CD4-positive, alpha-beta T cell treated with Interleukin-17A for 1 hour (primary cell): ENCODE measurements at places on chromosomes 7 and 10.

GRCh38 chr10:127921753-127922145 lies 14.8 kb downstream of the PTPRE start:
- no peak for DNase-seq

DNA sequence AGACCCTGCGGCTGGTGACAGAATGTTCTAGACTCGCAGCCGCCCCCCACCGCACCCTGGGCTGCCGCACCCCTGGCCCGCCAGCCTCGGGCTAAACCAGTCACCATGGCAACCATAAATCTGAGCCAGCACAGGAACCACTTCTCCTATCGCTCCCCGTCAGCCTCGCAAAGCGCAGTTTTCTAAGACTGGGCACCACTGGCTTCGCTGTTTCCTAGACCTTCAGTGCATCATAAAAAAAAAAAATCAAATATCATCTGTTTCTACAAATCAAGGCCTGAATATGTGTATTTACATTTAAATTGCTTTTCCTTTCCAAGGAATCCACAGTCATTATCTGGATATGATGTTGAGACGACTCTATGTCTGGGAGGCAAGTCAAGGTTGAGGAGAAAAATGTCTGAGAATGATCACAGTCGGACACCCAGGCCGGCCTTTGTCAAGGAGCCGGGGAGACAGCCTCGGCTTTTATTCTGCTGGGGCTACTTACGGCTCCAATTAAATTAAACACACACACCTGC lies 99.9 kb downstream of the PTPRN2 start:
- DNase-seq, result no peak

DNA sequence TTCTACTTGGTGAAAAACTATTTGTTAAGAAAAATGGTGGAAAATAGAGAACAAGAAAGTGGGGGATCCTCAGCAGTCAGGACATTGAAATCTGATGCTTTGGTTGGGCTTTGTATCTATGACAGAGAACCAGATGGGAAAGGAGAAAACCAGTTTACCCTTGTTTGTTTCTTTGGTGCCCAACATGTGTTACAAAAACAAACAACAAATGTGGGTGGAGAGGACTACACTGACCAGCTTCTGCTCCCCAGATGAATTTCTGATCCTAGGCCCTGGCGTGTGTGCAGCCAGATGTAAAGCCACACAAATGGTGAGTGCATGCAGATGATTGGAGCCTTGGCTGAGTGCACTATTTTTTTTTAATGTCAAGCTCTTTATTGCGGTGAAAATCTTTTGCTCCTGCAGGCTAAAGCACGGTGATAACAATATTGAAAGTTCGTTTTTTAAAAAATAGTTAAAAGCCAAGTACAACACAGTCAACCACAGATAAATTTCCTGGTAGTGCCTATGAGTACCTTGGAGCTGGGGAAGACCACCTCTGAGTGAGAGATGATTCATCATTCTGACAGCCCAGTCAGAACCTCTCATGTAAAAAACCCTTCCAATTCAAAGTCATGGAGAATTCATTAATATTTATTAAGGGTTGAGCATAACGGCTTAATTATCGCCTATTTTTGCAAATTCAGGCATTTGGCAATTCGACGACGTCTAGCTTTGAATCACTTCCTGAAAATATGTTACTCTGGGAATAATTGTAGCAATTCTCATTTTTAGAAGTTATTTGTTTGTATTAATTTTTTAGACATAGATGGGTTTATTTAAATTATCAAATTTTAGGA lies 163.7 kb downstream of the AGMO start:
- no peak for DNase-seq

DNA sequence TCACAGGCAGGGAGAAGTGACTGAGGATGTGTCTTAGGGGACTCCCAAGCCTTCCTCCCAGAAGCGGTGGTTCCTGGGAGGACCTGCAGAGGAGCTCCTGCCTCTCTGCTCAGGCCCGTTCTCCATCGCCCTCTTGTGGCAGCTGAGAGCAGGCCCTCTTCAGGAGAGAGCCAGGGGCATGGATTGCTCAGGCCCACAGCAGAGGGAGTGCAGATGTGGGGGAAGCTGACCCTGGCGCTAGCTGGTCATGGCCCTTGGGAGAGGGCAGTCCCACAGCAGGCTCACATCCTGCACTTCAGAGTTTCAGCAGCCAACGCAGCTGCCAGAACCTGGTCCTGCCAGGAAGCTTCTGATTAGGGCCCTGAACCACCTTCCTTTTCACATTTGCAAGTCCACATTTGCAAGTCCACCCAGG lies 94.8 kb upstream of the TARP start:
- DNase-seq, result peak; percentile 83

GRCh38 chr10:46215426-46215825 lies 71.4 kb upstream of the ANTXRL start:
- no peak for DNase-seq
